T-cell (primary cell): ENCODE measurements at places on chromosomes 4 and X. TPM values are rescaled to one million over a fixed set of nuclear protein-coding genes. Genes with fewer than 3 reads are reported as not detected.

The KLKB1 gene
- 2.1 TPM for total RNA-seq

DNA sequence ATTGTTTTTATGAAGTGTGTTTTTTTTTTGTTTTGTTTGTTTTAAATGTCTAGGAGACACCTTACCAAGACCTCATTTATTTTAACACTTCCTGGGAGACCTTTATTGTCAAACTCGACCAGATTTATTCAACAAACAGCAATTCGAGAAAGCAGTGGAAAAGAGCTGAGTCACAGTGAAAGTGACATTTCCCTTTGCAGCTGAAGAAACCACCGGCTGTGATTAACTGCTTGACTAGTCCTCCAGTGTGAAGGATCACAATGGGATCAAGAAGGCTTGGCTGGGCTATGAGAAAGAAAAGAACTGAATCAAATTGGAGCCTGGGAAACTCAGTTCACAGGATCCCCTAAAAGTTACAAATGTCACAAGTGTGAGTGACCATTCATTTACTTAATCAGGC lies 11.9 kb upstream of the ADH7 start:
- no peak overlapping the region for H3K4me3 ChIP-seq
- no peaks in the 10 kb centered on the region for H3K4me1 ChIP-seq
- DNase-seq = no peak

DNA sequence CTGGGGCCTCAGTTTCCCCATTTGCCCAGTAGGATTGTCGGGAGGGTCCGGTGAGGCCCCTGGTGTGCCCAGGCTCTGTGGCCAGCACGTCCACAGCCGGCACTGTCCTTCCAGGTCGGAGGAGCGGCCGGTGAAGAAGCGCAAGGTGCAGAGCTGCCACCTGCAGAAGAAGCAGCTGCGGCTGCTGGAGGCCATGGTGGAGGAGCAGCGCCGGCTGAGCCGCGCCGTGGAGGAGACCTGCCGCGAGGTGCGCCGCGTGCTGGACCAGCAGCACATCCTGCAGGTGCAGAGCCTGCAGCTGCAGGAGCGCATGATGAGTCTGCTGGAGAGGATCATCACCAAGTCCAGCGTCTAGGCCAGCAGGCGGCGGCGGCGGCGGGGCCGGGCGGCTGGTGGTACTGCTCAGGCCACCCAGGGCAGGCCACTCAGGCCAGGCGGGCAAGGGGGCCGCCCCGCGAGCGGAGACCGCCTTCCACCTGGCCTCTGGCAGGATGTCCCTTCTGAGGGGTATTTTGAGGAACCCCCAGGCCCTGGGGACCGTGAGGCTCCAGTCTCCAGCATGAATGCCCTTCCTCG lies 6.7 kb downstream of the MSANTD1 start:
- H3K27me3 ChIP-seq = no peaks in the 10 kb centered on the region
- no peak overlapping the region for H3K4me3 ChIP-seq
- H3K4me1 ChIP-seq = no peaks in the 10 kb centered on the region
- no peaks in the 10 kb centered on the region for H3K36me3 ChIP-seq

The PPP1R2C gene
- total RNA-seq = not detected

DNA sequence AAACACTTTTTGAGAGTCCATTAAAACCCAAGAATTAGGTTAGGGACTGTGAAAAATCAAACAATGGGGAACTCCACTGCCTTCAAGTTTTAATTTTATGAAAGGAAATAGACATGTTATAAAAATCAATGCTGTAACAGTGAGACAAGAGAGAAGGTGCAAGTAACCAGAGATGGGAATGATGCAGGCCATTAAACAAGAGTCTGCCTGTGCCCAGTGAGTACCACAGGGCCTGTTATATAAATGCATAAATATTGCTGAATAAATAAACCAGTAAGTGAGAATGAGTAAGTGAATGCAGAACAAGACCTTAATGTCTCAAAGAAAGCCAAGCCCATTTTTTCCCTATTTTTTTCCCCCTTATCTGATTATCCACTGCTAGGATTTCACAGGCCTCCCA lies 53.3 kb upstream of the BMP2K start:
- H3K4me1 ChIP-seq = peaks cover 7% of the 10 kb centered on the region
- H3K27me3 ChIP-seq = no peaks in the 10 kb centered on the region
- no peaks in the 10 kb centered on the region for H3K36me3 ChIP-seq
- no peak overlapping the region for H3K4me3 ChIP-seq
- no peak for DNase-seq

- H3K27me3 ChIP-seq = no peaks in the 10 kb centered on the region
- no peak overlapping the region for H3K4me3 ChIP-seq
- no peak for DNase-seq
Observed at GRCh38 chr4:62028745-62029144, 828.6 kb downstream of the ADGRL3 start.

DNA sequence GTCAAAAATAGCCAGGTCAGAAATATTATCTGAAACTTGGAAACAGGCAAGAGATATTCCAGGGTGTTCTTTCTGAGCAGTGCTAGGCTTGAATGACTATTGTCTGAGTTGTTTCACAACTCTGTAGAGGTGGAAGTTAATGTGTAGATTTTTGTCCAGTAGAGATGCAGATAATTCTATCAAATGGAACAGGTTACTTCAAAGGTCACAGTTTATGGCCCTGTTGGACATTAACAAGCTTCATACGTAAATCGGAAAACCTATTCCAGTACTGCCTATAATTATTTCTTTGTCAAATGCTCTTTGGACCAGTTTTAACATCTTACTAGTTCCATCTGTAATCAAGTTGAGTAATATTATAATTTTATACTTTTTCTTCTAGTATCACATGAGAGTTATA lies 1639.4 kb upstream of the TENM3 start:
- no peak for DNase-seq
- no peaks in the 10 kb centered on the region for H3K27me3 ChIP-seq
- H3K27ac ChIP-seq = no peak overlapping the region
- H3K36me3 ChIP-seq = no peaks in the 10 kb centered on the region
- no peak overlapping the region for H3K4me3 ChIP-seq
- H3K4me1 ChIP-seq = no peaks in the 10 kb centered on the region

DNA sequence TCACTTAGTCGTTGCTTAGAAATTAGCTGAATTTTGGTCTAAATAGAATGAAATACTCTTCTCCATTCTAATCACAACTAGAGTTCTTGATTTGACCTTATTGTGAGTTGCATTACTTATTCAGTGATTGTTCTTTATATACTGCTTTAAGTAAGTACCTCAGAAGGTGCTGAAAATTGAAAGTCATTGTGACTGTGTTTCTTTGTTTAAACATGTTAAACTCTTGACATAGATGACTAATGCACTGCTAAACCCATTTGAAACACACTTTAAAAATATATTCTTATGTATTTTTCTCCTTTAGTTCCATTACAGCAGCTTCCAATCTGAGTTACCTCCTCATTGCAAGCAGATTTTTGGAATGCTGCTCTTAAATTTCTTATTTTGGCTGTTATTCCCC lies 9.1 kb downstream of the TSPAN7 start:
- DNase-seq = no peak
- no peaks in the 10 kb centered on the region for H3K4me1 ChIP-seq
- no peaks in the 10 kb centered on the region for H3K27me3 ChIP-seq
- H3K4me3 ChIP-seq = no peak overlapping the region
- H3K27ac ChIP-seq = no peak overlapping the region

The FGFBP1 gene
- total RNA-seq = not detected
